CD4-positive, alpha-beta T cell treated with Interleukin-6 for 4 hours (primary cell): ENCODE measurements at places on chromosomes 1 and 21.

DNA sequence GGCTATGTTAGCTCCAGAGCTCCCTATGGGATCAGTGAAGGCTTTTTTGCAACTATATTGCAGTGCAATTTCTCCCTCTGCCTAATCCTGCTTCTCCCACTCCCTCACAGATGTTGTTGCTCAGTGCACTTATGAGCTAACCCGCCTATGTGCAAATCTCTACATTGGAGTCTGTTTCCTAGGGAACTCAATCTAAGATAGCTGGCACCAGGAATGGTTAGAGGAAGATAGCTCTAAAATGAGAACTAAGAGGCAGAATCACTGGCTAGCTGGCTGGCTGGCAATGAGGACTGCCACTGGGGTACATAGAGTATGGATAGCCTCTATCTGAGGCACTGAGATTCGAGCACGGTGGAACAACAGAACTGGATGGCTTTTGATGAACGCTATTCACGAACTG, 39.5 kb downstream of the ADSS2 start:
- no peak for DNase-seq

GRCh38 chr21:15731243-15731613, 1.4 kb downstream of the USP25 start:
- no peak for DNase-seq

GRCh38 chr1:15836772-15837669, 10.5 kb upstream of the SPEN start:
- DNase-seq: peak; percentile 24

GRCh38 chr1:207276465-207276864, 45.0 kb upstream of the CD55 start:
- no peak for DNase-seq

- DNase-seq: no peak
Observed at GRCh38 chr1:77557053-77557452, 125.4 kb downstream of the ZZZ3 start.

- no peak for DNase-seq
Observed at GRCh38 chr1:55474168-55474786, 259.1 kb upstream of the USP24 start.

DNA sequence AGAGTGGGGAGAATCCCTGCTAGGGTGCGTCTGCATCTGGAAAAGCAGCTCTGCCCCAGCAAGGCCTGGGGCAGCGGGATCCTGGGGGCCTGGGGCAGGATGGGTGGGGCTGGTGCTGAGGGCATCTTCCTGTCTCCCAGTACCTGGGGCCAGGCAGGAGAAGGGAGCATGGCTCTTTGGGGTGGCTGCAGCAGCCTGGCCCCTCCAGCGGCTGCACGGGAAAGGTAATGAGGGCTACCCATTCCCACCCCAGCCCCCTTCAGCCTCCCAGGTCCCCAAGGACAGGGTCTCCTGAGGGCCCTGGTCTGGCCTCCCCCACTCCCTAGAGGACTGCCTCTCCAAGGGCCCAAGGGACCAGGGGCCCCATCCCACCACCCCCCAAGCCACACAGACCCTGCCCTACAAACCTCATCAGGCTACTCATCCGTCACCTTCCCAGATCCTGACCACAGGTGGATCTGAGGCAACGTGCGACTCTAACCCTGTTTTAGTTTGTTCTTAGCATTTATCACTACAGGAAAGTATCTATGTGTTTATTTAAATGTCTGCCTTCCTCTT, 910 bp upstream of the ANKRD65 start:
- DNase-seq: no peak

DNA sequence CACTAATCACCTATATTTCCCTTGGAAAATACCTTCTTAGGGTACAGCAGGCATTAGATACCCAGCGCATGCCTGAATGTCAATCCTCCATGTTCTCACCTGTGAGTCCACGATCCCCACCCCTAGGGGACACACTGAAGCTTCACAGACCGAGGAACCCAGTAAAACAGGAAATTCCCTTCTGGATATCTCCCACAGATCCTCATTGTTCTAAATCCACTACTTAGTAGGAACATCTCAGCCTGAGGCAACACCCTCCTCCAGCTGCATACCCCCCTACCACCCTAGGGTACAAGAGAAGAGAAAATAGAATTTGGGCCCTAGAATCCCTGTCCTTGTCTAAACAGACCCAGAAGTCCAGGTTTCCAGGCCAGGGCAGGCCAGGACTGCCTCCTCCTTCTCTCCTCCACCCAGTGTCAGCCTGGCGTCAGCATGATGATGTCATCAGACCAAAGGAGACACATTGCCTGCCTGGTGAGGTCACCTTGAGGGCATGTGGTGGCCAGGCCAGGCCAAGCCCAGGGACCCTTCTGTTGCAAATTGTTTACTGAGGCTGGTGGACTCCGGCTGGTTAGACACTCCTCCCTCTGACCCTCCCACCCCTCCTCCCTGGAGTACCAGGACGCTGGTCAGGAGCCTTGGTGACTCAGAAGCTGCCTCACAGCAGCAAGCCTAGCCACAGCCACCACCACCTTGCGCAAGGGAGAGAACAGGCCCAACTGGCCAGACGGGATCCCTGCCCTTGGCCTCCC, 6.2 kb downstream of the NECTIN4 start:
- no peak for DNase-seq

DNA sequence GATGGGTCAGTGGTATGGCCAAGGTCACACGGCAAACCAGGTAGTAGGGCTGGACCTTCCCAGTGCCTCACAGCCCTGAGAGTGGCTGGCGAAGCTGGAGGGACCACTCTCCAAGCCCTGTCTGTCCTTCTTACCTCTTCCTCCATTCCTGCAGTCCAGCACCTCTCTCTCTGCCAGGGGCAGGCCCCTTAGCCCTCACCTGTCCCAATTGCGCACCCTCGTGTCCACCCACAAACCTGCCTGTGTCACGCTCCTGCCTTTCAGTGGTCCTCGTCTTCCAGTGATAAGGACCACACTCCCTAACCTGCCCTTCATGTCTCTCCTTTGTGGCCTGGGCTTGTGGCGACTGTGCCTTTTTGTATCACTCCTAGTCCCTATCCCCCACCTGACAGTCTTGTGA, 3.4 kb downstream of the PODN start:
- DNase-seq: no peak

DNA sequence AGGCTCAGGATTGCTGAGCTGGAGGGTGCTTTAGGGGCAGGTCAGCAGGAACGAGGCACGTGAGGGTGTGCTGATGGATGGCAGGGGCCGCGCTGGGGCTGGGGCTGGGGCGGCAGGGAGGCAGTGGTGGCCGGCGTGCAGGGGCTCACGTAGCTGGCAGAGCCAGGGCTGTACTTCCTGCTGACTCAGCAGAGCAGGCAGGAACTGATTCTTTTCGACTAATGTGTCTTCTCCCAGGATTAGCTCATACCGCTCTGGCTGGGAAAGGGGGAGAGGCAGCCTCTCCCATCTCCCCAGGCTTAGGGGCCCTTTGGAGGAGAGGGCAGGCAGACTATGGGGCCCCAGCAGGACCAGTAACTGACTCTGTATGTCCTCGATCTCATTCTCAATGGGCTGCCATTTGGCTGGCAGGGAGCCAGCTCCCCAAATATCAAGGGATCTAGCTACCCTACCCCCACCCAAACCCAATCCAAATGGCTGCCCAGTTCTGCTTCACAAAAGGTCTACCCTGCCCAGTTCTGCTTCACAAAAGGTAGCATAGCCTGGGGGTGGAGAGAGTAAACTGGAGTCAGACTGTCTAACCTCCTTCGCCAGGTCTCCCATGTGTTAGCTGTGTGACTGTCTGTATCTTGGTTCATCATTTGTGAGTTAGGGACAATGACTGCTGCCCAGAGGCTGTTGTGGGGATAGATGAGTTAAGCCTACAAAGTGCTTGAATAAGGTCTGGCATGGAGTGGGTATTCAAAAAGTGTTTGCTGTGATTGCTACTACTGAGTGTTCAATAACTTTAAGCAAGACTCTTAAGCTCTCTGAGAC, 100.1 kb upstream of the SLC2A1 start:
- peak; percentile 26 for DNase-seq

- no peak for DNase-seq
Observed at GRCh38 chr21:38958940-38959691, 153.4 kb downstream of the ETS2 start.

- no peak for DNase-seq
Observed at GRCh38 chr1:24640288-24640687, 2.8 kb upstream of the SRRM1 start.

- peak; percentile 12 for DNase-seq
Observed at GRCh38 chr1:174114788-174115448, 44.4 kb upstream of the RABGAP1L start.
